ENCODE measurements at places on chromosomes 2 and 18.

GRCh38 chr2:110852541-110853263, 120.3 kb downstream of the ACOXL start:
- no peak for ATAC-seq

- ATAC-seq: no peak
Measured at GRCh38 chr2:12399240-12399639, 317.5 kb upstream of the TRIB2 start.

GRCh38 chr2:132991471-132992045, 321.6 kb upstream of the LYPD1 start:
- ATAC-seq: peak; percentile 25

- no peak for ATAC-seq
Measured at GRCh38 chr2:10892796-10893350, 18.9 kb upstream of the KCNF1 start.

DNA sequence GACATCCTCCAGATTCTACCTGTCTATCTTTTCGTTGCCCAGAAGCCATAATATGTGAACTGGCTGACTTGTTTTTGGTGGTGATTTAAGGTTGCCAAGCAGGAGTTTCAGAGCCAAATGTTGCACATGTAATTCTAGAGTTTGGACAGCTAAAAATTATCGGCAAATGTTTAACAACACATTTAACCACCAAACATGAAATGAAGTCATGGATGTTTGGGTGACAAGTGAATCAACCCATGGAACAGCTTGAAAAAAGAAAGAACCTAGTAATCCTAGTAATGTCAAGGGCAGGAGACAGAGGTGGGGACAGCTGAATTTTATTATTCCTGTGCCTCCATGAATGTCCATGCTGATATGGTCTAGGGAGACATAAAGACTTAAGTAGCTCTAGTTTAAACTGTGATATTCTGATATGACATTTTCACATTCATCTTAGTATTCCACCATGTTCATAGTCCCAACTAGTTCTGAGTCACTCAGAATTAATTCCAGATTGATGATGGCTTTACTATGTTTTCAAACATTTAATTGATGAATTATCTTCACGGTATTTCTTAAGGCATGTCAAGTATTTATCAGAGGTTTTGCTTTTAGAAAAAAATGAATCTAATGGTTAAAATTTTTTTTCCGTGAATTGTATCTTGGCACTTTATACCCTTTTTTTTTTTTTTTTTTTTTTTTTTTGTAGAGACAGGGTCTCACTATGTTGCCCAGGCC, 101.7 kb downstream of the SOCS6 start:
- no peak for ATAC-seq

DNA sequence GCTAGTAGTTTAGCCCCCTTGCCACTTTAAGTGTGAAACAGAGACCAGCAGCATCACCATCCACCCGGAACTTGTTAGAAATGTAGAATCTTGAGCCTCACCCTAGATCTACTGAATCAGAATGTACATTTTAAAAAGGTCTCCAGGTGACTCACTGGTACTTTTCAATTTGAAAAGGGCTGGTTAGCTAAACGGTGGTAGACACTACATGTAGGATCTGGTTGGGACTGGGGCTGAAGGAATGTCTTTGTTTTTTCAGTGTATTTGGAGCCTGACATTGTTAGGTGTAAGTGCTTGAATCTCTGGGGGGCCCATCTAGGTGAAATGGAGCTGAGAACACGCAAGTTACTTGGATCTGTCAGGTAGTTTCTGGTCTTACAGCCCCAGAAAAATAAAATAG, 44.0 kb upstream of the XPO1 start:
- ATAC-seq: no peak

DNA sequence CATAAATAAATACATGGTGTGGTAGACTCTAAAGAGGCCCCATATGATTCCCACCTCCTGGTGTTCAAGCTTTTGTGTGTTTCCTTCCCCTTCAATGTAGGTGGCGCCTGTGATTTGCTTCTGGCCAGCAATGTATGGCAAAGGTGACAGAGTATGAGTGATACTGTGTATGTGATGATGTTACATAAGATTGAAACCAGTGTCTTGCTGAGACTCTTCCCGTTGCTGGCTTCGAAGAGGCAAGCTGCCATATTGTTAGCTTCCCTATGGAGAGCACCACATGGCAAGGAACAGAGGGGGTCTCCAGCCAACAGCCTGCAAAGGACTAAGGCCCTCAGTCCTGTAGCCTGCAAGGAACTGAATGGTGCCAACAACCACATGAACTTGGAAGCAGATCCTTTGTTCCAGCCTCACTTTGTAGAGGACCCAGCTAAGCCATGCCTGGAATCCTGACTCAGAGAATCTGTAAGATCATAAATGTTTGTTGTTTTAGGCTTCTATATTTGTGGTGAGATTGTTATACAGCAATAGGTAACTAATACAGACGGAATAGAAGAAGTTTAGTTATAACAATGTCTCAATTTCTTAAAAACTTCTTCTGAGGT, 1.7 kb upstream of the SMAD4 start:
- ATAC-seq: peak; percentile 17

GRCh38 chr2:194252127-194252526, 1404.9 kb upstream of the SLC39A10 start:
- ATAC-seq: no peak

- ATAC-seq: no peak
Measured at GRCh38 chr2:151177756-151178155, 83.9 kb downstream of the RBM43 start.

GRCh38 chr2:230658877-230659652, 53.6 kb upstream of the CAB39 start:
- no peak for ATAC-seq

GRCh38 chr2:121907928-121908327, 152.5 kb downstream of the TSN start:
- ATAC-seq: no peak

DNA sequence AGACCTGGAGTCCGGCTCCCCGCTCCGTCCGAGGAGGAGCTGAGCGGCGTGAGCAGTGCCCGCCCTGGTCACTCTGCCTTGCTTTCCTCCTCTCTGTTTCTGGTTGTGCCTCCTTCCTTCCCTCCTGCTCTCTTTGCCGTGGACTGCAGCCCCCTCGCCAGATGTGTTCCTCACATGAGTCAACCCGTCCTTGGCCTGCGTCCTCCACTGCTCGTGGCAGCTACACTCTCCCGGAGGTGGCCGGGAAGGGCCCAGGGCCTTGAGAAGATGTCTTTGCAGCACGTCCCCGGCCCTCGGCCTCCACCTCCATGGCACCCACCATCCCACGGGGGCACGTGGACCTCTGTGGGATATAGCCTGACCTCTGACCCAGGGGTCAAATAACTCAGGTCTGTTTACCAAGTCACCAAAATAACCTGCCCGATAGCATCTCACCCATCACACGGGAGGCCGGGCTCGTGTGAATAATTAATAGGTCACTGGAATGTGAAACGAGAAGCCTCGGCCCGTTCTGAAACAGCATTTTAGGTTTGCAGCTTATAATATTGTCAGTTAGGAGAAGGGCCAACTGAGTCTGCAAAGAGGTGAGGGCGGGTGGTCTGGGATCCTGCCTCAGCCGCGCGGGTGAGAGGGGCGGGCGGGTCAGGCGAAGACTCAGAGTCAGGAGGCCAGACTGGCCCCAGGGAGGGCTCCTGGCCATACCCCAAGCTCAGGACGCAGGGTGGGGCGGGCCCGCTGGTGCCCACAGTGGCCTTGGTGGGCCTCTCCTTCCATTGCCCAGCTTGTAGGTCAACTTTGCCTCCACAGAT, 42.6 kb downstream of the NFATC1 start:
- ATAC-seq: no peak

DNA sequence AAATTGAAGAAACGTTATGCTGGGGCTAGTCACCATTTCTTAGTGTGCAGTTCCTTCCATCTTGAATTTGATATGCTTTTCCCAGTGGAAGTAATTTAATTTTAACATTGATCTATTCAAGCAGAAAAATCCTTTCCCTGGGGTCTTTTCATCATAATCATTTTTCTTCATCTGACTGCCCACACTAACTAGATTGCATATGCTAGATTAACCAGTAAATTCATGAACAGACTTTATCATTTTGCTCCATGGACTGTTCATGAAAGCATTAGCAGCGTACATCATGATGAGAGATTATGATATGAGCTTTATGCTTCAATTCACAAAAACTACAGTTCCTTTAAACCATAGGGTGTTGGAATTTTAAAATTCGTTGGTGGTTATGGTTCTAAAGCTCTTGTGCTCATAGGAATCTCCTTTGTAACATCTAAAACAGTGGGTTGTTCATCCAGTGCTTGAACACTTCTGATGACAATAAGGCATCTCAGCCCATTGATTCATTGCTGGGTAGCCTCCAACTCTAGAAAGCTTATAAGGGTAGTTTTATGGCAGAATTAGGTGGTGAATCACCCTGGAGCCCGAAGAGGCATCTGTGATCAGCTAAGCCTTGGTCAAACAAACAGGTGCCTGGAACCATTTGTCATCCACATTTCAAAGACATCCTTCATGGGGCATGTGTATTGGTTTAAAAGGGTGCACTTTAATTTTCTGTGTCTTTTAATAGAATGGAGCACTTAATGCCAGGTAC, 77.2 kb upstream of the NDUFV2 start:
- peak; percentile 87 for ATAC-seq

GRCh38 chr2:124437811-124438210, 412.7 kb downstream of the CNTNAP5 start:
- no peak for ATAC-seq

- no peak for ATAC-seq
Measured at GRCh38 chr2:134271758-134272157, 17.9 kb downstream of the MGAT5 start.

GRCh38 chr2:236772220-236772837, 202.7 kb downstream of the ACKR3 start:
- no peak for ATAC-seq

Data from esophagus mucosa (tissue), 1 donor.